ENCODE measurements at places on chromosomes 2 and 18.

DNA sequence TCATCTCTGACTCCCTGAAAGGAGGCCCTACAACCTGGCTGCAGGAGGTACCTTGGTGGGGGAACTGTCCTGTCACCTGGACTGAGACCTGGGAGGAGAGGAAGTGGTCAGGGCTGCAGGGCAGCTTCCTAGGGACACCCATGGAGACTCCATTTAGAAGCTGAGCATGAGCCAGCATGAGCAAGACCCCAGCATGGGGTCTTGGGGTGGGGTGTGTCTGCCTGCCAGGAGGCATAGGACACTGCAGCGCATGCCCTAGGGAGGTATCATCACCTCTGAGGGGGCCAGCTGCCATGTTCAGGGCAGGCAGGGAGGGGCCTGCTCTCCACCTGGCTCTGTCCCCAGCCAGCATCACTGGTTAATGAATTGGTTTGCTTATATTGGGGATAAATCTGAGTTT, 249.7 kb downstream of the CELF4 start:
- DNase-seq: no peak

GRCh38 chr2:38529208-38529607, 73.5 kb downstream of the HNRNPLL start:
- DNase-seq: no peak

GRCh38 chr2:50838316-50838715, 193.6 kb downstream of the NRXN1 start:
- no peak for DNase-seq

DNA sequence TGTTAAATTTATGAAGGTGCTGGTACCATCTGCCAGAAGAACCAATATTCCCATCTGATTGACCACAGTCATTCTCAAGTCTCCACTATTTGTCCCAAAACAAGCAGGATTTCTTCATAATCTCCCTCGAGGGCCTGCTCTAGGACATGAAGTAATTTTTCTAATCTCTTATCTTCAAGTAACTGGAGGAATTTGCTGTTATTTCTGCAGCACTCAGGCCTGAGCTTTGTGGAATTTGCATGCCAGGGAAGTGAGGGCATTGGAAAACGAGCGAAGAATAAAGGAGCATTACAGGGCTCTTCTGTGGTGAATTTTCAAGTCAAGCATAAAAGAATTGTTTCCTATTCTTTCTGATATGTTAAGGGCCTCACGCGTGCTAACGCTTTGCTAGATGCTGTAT, 161.2 kb upstream of the EPAS1 start:
- no peak for DNase-seq

DNA sequence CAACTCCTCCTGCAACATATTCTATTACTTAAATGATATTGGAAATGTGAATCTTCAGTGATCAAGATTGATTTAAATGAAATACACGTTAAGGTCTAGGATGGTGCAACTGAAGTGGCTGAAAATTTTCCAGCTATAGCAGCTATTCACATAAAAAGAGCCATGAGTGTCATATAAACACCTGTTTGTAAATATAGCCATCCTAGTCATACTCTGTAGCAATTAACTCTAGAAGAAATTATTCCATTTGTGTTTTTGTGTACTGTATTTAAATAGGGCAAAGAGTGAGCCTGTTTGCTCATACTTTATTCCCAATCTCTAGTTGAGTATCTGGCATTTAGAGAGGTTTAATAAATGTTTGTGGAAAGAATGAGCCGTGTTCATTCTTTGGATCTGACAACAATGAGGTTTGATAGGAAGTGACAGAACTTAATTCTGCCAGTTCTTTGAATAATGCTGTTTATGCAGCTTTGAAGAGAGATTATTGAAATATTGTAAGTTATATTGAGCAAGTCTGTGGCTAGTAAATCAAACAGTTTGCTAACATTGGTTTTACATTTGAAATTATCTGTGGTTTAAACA, 49.7 kb downstream of the BABAM2 start:
- DNase-seq: no peak

DNA sequence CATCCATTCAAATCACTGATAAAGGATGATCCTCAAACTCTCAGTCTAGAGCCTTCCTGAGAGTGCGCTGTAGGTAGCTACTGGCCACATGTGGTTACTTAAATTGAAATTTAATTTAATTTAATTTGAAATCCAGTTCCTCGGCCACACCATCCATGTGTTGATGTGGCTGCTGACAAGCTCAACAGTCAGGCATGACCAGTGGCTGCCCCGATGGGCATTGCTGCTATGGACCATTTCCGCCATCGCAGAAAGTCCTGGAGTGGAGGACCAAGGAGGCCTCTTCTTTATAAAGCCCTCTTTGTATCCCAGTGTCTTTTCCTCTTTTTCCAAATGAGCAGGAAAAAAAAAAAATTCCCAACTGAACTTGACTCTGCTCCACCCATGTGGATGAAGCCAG, 100.6 kb downstream of the HDAC4 start:
- no peak for DNase-seq

DNA sequence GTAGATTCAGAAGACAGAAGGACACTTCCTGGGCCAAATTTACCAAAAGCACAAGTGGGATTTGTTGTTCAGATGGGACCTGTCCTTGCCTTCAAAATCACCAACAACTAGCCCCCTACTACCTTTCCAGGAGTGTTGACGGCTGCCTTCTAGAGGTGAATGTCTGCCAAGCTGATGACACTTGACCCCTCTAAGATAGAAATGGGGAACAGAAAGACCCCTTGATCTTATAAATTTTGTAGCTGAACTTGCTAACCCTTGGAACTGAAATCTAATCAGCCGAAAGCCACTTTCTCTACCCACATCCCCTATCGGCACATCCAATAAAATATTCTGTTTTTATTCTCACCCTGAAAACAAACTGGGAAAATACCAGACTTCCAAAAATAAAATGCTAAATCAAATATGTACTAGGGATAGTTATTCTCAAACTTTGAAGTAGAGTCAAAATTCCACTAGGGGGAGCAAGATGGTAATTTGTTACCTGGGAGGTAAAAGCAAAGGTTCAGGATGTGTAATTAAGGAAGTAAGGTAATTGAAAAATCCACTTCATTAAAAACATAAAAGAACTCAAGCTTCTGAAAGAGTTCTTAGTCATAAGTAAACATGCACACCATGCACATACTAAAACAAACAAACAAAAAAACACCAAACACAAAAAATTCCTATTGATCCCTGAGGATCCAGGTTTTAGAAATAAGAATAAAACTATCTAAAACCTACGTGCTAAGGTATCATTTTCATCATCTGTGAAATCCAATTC, 119.2 kb downstream of the ANKRD44 start:
- DNase-seq: no peak

All from stimulated activated CD8-positive, alpha-beta memory T cell treated with anti-CD3 and anti-CD28 coated beads, Interleukin-2, amount 100 ng/mL, for 48 hours (primary cell).